ENCODE measurements at places on chromosomes 6 and 20. TPM values are rescaled to one million over a fixed set of nuclear protein-coding genes. Genes with fewer than 3 reads are reported as not detected.

CFAP61 gene
- total RNA-seq, result not detected

TUBB2A gene
- 3.5 TPM for total RNA-seq

LY6G6F gene
- total RNA-seq, result not detected

TAGAP gene
- 64.5 TPM for total RNA-seq

CYP21A2 gene
- total RNA-seq, result not detected

RNF144B gene
- 1.9 TPM for total RNA-seq

TMEM14B gene
- 85.7 TPM for total RNA-seq

MED23 gene
- total RNA-seq, result 26.1 TPM

TBC1D32 gene
- total RNA-seq, result 9.5 TPM

MLN gene
- not detected for total RNA-seq

POPDC3 gene
- not detected for total RNA-seq

ITPR3 gene
- total RNA-seq, result 57.8 TPM

BCAS1 gene
- not detected for total RNA-seq

C20orf141 gene
- total RNA-seq, result not detected

FITM2 gene
- 2.7 TPM for total RNA-seq

EDN3 gene
- not detected for total RNA-seq

GFOD1 gene
- 8.0 TPM for total RNA-seq

EYA2 gene
- not detected for total RNA-seq

TP53RK gene
- total RNA-seq, result 15.8 TPM

NFATC2 gene
- 53.5 TPM for total RNA-seq

CDKN1A gene
- total RNA-seq, result 43.4 TPM

RIPOR3 gene
- not detected for total RNA-seq

IPCEF1 gene
- total RNA-seq, result 24.4 TPM

SRSF12 gene
- not detected for total RNA-seq

CDH26 gene
- total RNA-seq, result 0.26 TPM

CBLN4 gene
- total RNA-seq, result not detected

ZNF341 gene
- 5.2 TPM for total RNA-seq

CD109 gene
- 4.4 TPM for total RNA-seq

PTPRK gene
- total RNA-seq, result 3.6 TPM

XKR7 gene
- total RNA-seq, result 0.03 TPM

DNMT3B gene
- 9.0 TPM for total RNA-seq

DEFB112 gene
- total RNA-seq, result not detected

PDYN gene
- not detected for total RNA-seq
